ENCODE measurements at places on chromosomes 4 and X.

DNA sequence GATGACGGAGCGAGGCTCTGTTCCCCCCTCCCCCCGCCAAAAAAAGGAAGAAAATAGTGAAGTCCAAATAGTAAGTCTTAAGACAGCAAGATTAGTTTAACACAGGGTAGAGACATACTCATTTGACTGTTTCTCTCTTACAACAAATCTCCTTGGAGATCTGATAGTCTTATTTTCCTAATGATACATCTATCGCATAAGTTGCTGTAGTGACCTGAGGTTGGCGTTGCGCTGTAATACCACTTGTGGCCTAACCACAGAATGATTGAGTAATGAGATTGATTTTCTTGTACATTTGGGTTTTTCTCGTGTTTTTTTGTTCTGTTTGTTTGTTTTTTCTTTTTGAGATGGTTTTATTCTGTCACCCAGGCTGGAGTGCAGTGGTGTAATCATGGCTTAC lies 27.2 kb downstream of the OCIAD1 start:
- DNase-seq: no peak

GRCh38 chr4:14345356-14345775 lies 656.9 kb upstream of the CPEB2 start:
- DNase-seq: peak; percentile 1

DNA sequence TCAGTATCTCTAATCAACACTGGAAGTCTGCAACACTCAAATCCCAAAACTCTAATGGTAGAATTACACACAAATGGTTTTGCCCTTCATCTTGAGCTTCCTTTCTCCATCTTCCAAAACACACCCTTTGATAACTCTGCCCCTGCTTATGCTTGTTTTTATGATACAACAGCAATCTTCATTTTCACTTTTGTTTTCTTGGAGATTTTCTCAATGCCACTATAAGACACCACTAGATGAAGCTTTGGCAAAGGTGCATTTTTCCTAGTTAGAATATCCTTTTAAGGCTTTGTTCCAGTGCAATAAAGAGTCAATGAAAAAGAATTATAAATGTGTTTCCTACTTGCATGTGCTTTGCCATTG lies 472.4 kb upstream of the NWD2 start:
- no peak for DNase-seq

DNA sequence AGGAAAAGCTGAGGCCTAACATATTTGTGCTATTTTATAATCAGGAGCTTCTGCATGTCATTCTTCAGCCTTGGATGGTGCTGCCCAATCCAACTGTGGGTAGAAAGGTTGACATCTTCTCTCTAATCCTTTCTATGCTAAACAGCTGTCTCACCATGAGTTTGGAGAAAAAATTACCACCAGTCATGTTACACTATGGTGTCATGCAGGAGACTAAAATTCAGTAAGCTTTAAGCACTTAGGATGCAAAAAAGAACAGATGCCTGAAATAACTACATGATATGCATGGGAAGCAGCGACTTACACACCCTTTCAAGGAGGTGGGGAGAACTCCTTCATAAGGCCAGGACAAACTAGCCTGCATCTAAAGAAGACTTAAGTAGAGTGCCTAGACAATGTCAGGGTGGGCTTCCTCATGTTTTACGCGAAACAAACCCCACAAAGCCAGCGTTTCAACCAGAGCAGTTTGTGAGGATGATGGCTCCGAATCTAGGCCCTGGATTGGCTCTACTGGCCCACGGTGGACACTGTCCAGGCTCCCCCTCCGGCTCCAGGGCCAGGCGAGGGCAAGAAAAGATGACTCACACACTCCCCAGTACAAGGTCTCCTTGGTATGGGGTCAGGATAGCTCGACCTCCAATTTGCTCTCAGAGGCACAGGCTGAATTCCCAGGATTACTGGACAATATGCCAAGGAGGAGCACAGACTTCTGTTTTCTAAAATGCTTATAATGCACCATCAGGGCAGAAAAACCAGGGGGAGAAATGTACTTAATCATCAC lies 45.1 kb downstream of the STX18 start:
- no peak for DNase-seq

DNA sequence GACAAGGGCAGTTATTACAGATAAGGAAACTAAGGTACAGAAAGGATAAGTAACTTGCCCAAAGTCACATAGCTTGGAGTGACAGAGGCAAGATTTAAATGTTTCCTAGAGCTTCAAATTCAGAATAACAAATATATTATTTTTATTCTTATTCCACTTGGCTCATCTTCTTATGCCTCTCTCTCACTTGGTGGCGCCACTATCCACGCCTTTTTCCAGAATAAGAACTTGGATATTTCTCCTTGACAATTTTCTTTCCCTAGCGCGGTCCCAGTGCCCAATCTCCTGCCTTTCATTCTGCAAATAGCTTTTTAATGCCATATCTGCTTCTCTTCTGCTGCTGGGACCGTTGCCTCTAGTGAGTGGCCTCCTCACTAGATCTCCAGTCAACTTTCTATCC lies 78.5 kb downstream of the MSN start:
- DNase-seq: no peak
